ENCODE measurements at places on chromosomes 11 and 22. TPM values are rescaled to one million over a fixed set of nuclear protein-coding genes. Genes with fewer than 3 reads are reported as not detected.

- no peak for DNase-seq
These were observed 7.9 kb downstream of the NCF4 start for GRCh38 chr22:36868546-36869181.

DNA sequence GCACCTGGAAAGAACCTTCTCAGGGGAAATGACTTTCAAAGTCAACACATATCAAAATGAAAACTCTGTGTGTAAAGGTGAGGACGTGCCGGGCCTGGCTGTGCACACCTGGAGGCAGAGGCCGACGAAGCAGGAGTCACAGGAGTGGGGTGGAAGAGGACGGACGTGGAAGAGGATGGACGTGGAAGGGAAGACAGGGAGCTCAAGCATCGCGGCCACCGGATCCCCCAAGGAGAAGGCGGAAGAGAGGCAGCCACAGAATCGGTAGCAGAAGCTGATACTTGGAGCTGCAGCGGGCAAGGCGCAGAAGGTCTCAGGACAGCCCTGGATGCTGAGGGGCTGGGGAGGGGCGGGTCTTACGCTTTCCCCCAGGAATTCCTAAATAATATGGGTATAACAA lies 519.8 kb downstream of the BRD1 start:
- no peak for DNase-seq

Gene BANF1
- polyA plus RNA-seq, result 120 TPM

Gene OR51E2
- 0.34 TPM for polyA plus RNA-seq

- DNase-seq, result no peak
These were observed 1.0 kb upstream of the DRD4 start for GRCh38 chr11:635945-636510.

Gene NXPE2
- 0.06 TPM for polyA plus RNA-seq

Gene AHNAK
- 134 TPM for polyA plus RNA-seq

DNA sequence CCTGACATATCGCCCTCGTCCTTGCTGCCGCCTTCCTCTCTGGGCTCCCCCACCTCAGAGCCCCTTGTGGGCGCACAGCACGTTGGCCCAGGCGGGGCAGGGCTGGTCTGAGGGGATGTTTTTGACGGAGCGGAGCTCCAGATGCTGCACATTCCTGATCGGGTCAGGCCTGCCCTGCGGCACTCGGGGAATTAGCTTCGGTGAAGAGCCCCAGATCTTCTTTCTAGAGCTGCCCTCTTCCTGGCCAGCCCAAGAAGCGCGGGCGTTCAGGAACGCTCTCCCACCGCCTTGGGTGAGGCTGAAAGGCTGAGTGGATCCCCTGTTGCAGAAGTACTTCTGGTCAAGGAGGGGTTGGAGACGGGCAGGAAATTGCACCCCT lies 12.1 kb downstream of the YPEL4 start:
- DNase-seq, result no peak

Gene RAB38
- 12.1 TPM for polyA plus RNA-seq

DNA sequence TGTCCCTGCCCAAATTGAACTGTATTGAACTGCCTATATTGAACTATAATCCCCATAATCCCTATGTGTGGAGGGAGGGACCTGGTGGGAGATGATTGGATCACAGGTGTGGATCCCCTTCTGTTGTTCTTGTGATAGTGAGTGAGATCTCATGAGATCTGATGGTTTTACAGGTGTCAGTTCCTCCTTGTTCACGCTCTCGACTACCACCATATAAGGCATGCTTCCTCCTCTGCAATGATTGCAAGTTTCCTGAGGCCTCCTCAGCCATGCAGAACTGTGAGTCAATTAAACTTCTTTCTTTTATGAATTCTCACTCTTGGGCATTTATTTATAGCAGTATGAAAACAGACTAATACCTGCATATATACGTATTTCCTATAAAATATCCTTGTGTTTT lies 206.5 kb upstream of the PDGFD start:
- no peak for DNase-seq

- DNase-seq, result no peak
These were observed 8.0 kb downstream of the JAML start for GRCh38 chr11:118216621-118217481.

Gene OR5A1
- polyA plus RNA-seq, result under 0.01 TPM

- no peak for DNase-seq
These were observed 888.9 kb downstream of the BRD1 start for GRCh38 chr22:48938741-48939140.

Gene CDC42EP2
- 10.5 TPM for polyA plus RNA-seq

DNA sequence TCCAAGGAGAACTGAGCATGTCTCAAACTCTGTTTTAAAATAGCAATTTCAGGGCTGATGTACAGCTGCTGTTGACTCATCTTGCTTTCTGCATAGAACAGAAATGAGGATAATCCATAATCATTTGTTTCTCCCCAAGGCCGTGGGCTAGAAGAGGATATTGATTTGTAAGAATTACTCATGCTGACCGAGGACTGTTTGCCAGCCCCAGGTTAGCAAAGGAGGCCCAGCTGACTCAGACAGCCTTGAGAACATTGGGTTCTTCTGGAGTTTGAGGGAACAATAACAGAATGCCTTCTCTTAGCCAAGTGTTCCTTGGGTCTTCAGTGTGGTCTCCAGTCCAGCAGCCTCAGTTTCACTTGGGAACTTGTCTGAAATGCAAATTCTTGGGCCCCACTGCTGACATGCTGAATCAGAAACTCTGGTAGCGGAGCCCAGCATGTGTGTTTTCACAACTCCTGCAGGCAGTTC lies 92.0 kb downstream of the ZC3H12C start:
- no peak for DNase-seq

- DNase-seq, result peak; percentile 7
These were observed 248.8 kb downstream of the RAB38 start for GRCh38 chr11:87926250-87926970.

GRCh38 chr11:30196400-30197206 lies 34.2 kb upstream of the FSHB start:
- peak; percentile 31 for DNase-seq

DNA sequence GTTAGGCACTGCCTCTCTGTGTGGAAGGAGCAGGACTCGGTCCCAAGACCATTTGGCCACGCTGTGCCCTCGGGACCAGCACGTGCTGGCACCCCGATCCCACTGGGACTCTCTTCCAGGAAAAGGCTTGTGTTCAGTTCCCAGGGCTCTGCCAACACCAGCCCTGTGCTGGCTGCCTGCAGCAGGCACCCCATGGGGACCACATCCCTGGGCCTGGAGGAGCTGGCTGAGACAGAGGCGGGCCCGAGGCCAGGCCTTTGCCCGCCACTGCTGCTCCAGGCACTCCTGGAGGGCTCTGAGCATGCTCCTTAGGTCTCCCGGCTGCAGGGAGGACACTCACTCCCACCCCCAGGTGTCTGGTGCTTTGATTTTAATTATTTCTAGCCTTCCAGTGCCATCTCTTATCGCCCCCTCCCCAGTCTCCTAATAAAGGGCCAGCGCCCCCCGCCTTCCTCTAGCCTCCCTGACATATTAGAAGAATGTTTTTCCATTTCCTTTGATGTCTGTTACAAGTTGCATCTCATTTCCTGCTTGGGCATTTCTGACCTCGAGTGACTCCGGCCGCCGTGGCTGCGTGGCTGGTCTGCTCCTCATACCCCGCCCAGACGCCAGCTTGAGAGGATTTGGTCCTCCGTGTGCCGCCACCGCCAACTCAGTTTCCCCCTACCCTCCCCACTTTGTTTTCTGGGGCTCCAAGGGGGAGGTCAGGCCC lies 14.4 kb downstream of the CDKN1C start:
- DNase-seq, result no peak

Gene APOL5
- polyA plus RNA-seq, result 0.03 TPM

Gene KLHL35
- polyA plus RNA-seq, result 1.3 TPM

Gene OR10A4
- not detected for polyA plus RNA-seq

DNA sequence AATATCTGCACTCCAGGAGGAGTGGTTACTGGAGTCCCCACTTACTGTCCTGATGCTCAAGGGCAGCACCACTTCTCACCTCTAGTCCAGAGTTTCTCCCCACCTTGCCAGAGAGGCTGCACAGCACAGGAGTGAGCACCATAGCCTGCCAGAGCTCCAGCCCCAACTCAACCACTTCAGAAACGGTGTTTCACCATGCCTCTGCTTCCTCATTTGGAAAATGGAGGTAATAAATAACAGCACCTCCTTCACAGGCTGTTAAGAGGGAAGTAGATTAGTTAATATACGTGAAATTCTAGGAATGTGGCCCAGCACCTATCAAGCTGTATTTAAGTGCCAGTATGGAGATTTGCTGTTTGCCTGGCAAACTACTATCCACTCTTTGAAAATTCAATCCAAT lies 63.0 kb downstream of the GALNT18 start:
- DNase-seq, result no peak

Gene IPO7
- 96.8 TPM for polyA plus RNA-seq

DNA sequence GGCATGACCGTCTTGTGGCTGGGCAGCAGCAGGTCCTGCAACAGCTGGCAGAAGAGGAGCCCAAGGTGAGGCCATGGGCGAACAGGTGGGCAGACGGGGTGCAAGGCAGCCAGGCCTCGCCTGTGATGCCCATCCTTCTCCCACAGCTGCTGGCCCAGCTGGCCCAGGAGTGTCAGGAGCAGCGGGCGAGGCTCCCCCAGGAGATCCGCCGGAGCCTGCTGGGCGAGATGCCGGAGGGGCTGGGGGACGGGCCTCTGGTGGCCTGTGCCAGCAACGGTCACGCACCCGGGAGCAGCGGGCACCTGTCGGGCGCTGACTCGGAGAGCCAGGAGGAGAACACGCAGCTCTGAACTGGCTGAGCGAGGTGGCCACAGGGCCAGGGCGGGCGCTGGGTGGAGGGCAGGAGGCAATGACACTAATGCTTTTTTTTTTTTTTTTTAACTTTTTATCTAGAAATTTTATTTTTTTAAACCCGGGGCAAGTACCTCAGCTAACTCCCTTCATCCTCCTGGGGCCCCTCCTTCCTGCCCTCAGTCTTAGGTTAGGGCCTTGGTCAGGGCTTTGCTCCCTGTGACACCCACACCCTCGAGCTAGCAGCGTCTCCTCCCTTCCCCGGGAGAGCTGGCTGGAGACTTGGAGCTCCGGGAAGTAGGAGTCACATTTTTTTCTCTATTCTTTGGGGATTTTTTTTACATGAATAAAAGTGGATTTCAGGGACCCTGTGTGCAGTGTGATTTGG lies 16.0 kb downstream of the PLCB3 start:
- no peak for DNase-seq

Gene OR10A2
- polyA plus RNA-seq, result 0.04 TPM

Gene ARHGAP8
- polyA plus RNA-seq, result 16.2 TPM

- DNase-seq, result no peak
These were observed 39.7 kb downstream of the ACAT1 start for GRCh38 chr11:108160970-108161566.

Gene MYRF
- 55.5 TPM for polyA plus RNA-seq

Gene OR52N5
- polyA plus RNA-seq, result not detected

DNA sequence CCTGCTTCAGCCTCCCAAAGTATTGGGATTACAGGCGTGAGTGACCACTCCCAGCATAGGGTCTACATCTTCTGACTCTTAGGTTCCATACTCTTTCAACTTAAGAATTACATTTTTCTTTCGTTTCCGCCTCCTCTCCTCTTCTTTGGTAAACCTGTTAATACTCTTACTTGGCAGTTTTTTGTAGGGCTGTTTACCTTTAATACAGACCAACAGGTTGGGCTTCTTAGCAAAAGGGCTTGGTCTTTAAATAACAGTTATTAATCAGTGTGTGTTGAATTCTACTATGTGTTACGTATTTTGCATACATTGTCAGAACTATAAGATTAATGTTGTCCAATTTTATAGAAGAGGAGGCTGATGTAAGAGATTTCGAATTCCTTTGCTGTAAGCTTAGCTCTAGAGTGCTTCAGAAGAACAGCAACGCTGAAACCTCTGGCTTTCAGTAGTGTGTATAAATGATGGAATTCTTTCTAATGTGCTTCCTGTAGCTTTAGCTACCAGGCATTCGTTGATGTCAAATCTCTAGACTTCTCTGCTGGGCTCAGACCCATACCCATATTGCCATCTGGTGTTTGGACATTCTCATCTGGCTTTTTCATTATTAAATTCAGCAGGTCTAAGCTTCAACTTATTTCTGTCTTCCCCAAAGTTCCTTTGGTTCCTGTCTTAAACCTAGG lies 3.1 kb downstream of the FDX1 start:
- DNase-seq, result no peak

- no peak for DNase-seq
These were observed 330.3 kb upstream of the PITPNB start for GRCh38 chr22:28249402-28249801.

DNA sequence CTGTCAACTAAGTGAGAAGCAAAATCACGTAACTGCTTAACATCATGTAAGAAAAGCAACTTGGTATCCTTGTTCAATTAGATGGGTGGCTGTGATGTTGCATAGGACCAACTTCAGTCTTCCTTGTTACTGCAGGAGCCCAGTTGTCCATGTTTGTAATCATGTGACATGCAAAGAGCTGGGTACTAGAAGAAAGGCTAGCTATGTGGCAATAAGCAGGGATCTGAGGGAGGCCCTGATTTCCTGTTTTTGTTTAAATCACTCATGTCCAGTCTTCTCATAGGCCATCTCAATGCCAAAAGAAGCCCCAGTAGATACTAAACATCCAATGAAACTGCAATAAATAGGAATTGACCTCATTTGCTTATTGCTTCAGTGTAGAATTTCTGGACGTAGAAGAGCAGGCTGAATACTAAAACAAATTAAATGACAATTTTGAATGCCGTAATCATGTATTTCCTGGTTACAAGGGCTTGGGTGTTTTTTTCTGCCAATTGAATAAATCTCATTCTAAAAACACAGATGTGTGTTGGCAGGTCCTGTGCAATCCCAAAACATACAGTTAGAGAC lies 140.8 kb upstream of the ARHGAP20 start:
- DNase-seq, result no peak

DNA sequence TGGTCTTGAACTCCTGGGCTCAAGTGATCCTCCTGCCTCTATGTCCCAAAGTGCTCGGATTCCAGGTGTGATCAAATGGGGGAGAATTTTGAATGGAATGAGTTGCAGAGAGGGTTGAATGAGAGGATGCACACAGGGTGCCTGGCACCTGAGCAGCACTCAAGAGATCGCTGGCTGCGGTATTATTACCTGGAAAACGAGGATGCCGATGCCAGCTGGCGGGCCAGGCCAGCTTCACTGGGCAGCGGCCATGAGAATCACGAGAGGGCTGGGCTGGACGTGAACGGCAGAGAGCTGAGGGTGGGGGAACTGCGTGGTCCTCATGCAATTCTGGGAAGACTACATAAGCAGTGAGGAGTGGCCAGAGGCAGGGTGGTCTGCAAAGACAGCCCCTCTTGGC lies 2.9 kb downstream of the MGAT3 start:
- DNase-seq, result no peak

Gene LMO2
- 11.8 TPM for polyA plus RNA-seq

- no peak for DNase-seq
These were observed 25.7 kb downstream of the KCNQ1 start for GRCh38 chr11:2470495-2470894.

Gene CALCB
- 4.3 TPM for polyA plus RNA-seq

DNA sequence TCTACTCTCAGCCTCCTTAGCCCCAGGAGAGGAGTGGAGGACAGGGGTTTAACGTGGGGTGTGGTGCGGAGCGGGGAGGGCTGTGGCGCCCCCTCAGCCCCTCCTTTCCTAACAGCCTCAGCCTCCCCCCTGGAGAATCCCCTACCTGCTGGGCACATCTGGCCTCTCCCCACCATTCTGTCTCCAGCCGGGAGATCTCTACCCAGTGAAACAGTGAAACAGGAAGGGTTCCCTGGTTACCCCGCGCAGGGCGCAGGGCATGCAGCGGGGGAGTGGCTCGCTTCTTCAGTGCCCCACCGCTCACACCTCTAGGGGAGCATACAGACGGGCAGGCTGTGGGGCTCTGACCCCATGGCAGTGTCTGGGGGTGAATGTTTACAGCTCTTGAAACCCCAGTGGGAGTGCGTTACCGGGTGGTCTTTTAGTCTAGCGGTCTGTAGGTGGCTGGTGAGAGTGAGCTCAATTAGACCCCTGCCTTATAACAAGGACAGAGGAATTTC lies 54.7 kb upstream of the CCDC188 start:
- no peak for DNase-seq
